ENCODE measurements at places on chromosomes 5 and 9.

DNA sequence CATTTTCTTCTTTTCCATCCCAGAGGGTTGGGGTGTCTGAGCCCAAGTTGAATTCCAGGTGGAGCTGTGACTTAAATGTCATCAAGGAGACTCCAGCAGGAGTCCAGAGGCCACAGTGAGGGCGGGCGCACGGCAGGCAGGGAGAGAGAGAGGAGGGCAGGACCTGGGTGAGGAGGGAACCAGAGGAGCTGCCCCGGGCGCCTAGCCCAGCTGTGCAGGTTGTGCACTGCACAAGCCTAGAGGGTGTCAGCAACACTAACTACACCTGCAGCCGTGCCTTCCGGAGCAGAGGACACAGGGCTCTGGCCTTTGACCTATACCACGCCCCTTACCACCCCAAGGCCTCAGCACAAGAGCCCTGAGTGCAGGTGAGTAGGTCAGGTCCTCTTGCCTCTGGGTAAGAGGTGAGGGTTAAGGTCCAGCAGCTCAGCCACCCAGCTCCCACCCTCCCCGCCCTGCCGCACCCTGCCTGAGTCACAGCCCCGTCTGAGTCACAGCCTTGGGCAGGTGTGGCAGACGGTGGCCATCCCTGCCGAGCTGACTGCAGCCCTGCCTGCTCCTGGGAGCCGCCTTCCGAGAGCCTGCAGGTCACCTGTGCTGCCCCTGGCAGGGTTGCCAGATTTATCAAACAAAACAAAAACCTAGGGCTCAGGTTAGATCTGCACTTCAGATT is 6.4 kb upstream of the AGPAT2 start:
- no peak for DNase-seq

DNA sequence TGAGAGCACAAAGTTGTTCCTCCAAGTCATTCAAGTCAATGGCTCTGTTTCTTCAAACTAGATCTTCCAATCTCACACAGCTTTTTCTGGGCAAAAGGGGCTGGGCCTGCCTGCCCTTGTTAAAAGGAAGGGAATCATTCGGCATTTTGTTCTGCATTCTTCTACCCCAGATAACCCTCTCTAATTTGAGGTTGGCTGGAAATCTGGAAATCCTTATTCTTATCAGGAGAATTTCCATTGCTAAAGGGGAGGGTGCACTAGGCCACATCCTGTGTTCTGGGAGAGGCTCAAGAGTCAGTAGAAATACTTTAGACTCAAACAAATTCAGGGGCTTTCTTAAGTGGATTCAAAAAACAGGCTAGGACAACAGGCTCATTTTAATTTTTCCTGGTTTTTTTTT is 384.7 kb upstream of the ZNF462 start:
- DNase-seq: no peak

- no peak for DNase-seq
Measured at GRCh38 chr9:79116041-79116440, 455.7 kb upstream of the TLE4 start.

DNA sequence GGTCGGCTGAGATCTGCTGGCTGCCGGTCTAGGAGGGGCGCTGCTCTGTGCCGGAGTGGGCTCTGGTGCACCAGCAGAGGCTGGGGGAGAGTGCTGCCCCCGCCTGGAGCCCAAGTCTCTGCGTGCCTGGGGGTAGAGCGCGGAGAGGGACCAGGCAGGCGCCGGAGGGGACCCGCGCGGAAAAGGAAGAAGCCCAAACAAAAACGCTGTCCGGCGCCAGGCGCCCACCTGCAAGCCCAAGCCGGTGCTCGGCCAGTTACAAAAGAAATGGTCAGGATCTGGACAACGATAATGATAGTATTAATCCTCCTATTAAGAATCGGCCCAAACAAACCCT is 571 bp upstream of the S1PR3 start:
- no peak for DNase-seq

- DNase-seq: no peak
Measured at GRCh38 chr9:113920872-113921271, 44.8 kb downstream of the ZNF618 start.

DNA sequence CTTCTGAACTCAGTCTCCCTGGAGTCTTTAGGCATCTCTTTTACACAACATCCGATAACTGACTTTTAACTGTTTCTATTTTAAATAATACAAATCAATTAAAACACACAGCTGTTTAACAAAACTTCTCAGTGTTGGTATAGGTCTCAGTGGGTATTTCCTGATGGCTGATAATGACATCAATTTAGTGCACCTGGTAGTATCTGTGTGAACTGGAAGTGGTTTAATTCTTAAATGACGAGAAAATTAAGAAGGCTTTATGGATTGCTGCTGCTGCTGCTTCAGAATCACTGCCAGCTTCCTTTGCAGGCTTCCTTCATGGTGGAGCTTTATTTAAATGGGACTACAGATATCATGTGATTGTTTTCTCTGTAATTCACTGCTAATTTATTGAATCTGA is 92.3 kb downstream of the RPS23 start:
- no peak for DNase-seq

GRCh38 chr9:123355761-123356431 is at the start of gene CRB2:
TSS of gene CRB2 (plus strand) at chr9:123356197. CDS start at chr9:123356261, 64 bp downstream.
- no peak for DNase-seq

DNA sequence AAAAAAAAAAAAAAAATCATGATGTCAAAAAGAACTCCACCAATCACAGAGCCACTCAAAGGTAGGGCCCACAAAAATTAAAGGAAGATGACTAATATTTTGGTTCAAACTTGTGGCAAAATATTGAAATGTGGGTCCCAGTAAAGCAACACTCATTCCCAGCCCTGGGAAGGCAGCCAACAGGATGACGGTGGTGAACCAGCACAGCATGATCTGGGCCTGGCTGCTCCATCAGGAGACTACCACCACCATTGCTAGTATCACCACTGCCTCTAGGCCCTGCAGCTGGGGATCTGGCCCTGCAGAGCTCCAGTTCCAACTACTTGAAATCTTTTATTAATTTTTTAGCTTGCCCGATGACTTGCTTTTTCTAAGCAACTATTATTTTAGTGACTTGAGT is 206.8 kb upstream of the ITGA1 start:
- no peak for DNase-seq

- no peak for DNase-seq
Measured at GRCh38 chr9:133235549-133236222, 26.6 kb upstream of the OBP2B start.

GRCh38 chr5:176646049-176646706 is 1.1 kb upstream of the TSPAN17 start:
- no peak for DNase-seq

- DNase-seq: no peak
Measured at GRCh38 chr5:66830636-66831035, 234.4 kb downstream of the MAST4 start.

- DNase-seq: no peak
Measured at GRCh38 chr9:110842169-110842568, 173.6 kb downstream of the MUSK start.

- DNase-seq: no peak
Measured at GRCh38 chr9:25702536-25702935, 24.3 kb upstream of the TUSC1 start.

- no peak for DNase-seq
Measured at GRCh38 chr5:103224118-103224893, 34.3 kb upstream of the MACIR start.

DNA sequence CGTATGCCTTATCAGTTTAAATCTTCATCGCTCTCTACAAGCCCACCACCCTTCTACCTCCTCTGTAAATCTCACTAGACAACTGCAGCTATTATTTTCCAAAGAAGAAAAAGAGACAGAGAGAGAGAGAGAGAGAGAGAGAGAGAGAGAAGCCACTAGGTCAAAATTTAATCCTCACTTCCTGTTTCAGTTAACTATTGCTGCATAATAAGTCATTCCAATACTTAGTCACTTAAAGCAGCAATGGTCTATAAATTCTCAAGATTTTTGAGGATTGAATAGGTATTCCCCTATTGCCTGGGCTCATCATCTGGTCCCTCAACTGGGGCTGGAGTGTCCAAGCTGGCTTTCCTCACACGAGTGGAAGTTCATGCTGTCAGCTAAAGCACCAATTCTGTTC is 68.8 kb downstream of the ITGA1 start:
- no peak for DNase-seq
